Breast epithelium (tissue), 4 donors: ENCODE measurements at places on chromosomes 2 and 18. TPM values are rescaled to one million over a fixed set of nuclear protein-coding genes. Genes with fewer than 3 reads are reported as not detected.

GRCh38 chr18:48818329-48819254 lies 132.2 kb downstream of the SMAD7 start:
- no peak for DNase-seq
- H3K4me3 ChIP-seq = no peak overlapping the region
- H3K36me3 ChIP-seq = no peaks in the 10 kb centered on the region
- H3K27ac ChIP-seq = no peak overlapping the region
- no peaks in the 10 kb centered on the region for H3K27me3 ChIP-seq

DNA sequence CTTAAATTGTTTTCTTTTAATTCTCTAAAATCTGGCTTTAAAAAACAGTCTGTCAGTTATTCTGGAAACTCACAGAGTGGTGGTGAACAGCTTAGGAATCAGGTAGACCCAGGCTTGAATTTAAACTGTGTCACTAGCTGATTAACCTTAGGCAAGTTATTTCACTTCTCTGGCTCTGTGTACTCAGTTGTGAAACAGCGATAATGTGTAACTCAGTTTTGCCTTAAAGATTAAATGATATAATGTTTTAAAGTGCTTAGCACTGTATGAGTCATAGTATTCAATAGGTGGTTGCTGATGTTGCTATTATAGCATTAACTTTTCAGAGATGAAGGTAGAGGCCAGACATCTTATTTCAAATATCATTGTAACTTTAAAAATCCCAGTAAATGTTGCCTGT lies 40.7 kb downstream of the PKP4 start:
- H3K36me3 ChIP-seq = no peaks in the 10 kb centered on the region
- H3K4me1 ChIP-seq = no peaks in the 10 kb centered on the region
- DNase-seq = no peak
- no peak overlapping the region for H3K4me3 ChIP-seq
- peak overlapping the region; percentile 1 for H3K27ac ChIP-seq

DNA sequence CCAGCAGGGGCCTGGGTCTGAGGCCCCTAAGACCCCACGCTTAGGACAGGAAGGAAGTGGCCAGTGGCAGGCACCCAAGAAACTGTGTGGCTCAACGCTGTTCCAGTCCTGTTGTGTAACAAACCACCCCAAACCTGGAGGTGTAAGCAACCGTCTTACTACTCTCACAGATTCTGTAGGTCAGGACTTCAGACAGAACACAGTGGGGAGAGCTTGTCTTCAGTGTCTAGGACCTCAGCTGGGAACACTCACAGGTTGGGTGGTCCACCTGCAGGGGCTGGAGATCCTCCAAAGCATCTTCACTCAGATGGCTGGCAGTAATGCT lies 123.0 kb downstream of the KLHL29 start:
- H3K36me3 ChIP-seq = no peaks in the 10 kb centered on the region
- no peaks in the 10 kb centered on the region for H3K4me1 ChIP-seq
- no peaks in the 10 kb centered on the region for H3K27me3 ChIP-seq
- no peak overlapping the region for H3K27ac ChIP-seq

- no peak for DNase-seq
- H3K4me3 ChIP-seq = no peak overlapping the region
- H3K36me3 ChIP-seq = no peaks in the 10 kb centered on the region
- H3K27me3 ChIP-seq = no peaks in the 10 kb centered on the region
Measured at GRCh38 chr18:9095297-9096006, 7.0 kb upstream of the NDUFV2 start.

The TMEM185B gene
- 18.1 TPM for total RNA-seq

The CD207 gene
- not detected for total RNA-seq

DNA sequence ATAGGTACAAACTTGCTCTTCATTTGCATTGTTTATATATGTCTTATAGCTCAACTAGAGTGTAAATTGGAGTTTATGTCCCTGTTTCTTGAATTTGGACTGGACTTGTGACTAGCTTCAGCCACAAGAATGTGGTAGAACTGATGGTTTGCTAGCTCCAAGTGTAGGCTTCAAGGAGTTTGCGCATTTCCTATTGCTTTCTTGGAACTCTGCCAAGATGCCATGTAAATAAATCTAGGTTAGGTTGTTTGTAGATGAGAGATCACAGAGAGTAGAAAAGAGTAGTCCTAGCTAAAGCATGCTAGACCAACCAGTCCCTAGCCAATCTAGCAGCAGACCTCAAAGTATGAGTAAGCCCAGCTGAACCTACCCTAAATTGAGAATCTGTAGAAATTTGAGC lies 183.0 kb upstream of the CYP26B1 start:
- H3K36me3 ChIP-seq = no peaks in the 10 kb centered on the region
- DNase-seq = no peak
- H3K27me3 ChIP-seq = no peaks in the 10 kb centered on the region
- no peak overlapping the region for H3K4me3 ChIP-seq
- H3K4me1 ChIP-seq = no peaks in the 10 kb centered on the region

GRCh38 chr2:209044307-209044706 lies 379.5 kb upstream of the MAP2 start:
- no peaks in the 10 kb centered on the region for H3K36me3 ChIP-seq
- no peak overlapping the region for H3K4me3 ChIP-seq
- no peaks in the 10 kb centered on the region for H3K4me1 ChIP-seq
- no peak overlapping the region for H3K27ac ChIP-seq
- DNase-seq = no peak
